IPS DF 19.7 (cell line): ENCODE measurements at places on chromosomes 5 and 9.

DNA sequence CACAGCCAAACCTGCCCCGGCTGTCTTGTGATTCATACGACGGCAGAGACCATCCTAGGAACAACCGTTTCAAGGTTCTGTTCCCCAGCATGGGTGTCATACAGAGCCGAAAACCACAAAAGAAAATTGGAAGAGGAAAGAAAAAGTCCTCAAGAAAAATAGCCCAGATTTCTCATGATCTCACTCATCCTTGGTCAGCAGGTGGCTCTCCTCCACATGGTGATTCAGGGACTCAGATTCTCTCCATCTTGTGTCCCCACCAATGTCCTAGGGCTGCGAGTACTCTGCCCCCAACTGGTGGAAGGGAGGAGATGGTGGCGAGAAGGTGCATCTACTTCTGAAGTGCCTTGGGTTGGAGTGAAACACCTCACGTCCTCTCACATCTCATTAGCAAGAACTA is 25.6 kb downstream of the PDZD2 start:
- peak; percentile 88 for DNase-seq

DNA sequence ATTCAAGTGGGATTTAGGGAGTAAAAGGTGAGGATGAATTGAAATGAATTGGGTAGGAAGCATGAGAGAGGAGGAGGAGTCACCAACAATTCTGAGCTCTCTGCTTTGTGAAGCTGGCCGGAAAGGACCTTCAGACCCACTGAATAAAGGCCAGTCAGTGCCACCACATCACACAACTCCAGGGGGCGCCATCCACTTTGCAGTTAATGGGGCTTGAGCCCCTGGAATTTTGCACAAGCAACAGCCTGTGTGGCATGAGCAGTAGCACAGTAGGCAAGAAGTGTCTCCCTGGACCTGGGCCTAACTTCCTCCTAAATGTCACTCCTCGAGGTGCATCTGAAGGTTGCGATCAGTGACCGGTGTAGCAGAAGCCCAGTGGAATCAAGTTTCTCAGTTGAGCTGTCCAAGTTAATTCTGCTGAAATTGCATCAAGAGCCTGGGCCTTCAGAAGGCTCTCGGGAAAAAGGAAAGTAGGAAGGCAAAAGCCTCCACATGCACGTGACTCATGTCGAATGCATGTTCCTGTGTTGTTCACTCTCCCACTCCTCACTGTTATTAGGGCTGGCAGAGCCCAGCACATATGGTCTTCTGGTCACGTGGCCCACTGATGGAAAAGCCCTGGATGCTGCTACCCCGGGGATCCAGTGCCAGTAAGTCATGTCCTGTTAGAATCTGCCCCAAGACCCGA is 27.8 kb upstream of the GLIS3 start:
- DNase-seq = no peak

GRCh38 chr9:137580209-137580953 is 1.7 kb upstream of the DPH7 start:
- DNase-seq = no peak

DNA sequence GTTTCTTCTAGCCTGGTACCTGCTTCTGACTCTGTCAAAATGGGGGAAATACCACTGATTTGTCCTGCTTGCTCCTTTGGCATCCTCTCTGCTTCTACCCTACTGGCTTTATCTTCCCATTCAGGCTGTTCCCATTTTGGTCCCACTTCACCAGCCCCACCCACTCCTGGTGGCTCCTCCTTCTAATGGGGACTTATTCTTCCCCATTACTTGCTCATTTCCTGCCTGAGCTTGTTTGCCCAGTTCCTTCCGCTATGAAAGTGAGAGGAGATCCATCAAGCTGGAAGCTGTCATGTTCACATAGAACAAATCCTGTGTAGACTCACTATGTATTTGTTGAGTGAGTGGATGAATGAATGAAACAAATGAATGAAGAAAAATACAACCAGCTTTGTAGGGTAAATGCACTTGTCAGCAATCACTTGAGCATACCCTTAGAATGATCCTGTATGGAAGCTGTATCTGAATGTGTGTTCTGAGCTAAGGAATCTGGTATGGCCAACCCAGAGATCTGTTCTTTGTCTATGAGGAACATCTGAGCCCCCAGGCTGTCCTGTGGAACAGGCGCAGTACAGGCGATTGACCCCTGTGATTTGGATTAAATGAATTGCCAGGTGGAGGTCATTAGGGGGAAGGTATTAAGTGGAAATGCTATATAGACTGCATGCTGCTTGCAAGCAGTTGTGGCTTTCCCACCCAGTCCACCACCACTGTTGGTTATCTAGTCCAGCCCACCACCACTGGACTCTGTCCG is 89.5 kb downstream of the APBA1 start:
- no peak for DNase-seq

- no peak for DNase-seq
Measured at GRCh38 chr9:68847765-68848164, 142.7 kb downstream of the PIP5K1B start.

GRCh38 chr5:115413651-115414050 is 117.2 kb upstream of the CCDC112 start:
- DNase-seq = no peak

GRCh38 chr5:27900761-27901160 is 862.4 kb upstream of the CDH9 start:
- DNase-seq = no peak

- DNase-seq = no peak
Measured at GRCh38 chr5:168612996-168613395, 33.8 kb upstream of the PANK3 start.

DNA sequence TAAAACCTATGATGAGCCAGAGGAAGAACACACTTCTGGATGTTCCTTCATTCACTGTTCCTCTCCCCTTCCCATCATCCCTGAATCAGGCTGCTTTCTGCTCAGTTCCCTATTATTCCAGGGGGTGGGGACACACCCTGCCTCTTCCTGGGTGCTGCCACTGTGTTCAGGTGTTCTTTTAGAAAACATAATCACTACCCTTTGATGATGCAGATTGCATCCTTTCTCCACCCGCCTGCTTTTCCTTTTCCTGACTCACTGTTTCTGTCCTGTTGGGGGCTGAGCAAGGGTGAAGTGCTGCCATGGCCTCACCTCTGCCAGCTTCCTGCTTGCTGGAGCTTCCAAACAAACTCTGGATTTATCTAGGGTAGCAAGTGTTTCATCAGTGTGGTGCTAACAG is 331.9 kb upstream of the GRIA1 start:
- no peak for DNase-seq

DNA sequence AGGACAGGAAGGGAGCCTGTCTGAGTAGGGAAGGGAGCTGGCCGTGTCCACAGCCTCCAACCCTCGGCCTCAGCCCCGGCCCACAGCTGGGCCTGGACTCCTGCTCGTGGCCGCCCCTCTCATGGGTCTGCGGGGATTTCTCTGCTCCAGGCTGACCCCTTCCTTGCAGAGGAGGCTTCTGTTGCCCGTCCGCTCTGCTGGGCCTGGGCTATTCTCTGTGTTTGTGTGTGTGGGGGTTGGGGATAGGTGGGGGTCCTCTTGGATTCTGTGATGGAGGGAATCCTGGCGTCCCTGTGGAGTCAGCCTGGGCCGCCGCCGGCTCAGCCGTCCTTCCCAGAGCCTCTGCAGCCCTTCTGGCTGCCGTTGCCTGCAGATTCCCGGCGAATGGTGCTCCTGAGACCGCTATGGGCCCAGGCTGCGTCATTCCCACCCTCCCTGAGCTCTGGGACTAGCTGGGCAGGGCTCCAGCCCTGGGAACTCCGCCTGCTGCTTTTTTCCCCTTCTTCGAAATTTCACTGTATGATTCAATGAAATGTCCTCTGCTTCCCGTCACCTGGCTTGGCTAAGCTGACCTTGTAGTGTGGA is 64.2 kb downstream of the FGF18 start:
- DNase-seq = no peak
